ENCODE measurements at places on chromosomes 2 and 18.
A peak's percentile ranks its signal among the peaks of the same experiment; 100 is the strongest.

- no peak for DNase-seq
These were observed 209.2 kb downstream of the MCFD2 start for GRCh38 chr2:46706264-46706983.

DNA sequence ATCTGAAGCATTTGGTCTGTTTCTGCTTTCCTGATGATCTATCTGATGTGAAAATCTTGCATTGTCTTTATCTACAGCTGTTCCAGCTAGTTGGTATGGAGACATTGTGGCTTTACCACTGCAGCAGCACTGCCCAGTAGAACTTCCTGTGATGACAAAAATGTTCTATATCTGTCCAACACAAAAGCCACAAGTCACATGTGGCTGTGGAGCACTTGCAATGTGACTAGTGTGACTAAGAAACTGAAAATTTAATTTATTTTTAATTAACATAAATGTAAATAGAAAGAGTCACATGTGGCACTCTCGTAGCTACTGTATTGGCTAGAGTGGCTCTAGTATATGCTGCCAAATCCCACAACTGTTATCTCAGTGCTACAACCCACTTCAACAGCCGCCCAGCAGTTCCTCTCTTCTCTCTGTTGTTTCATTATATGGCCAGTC, 425.7 kb downstream of the SETBP1 start:
- no peak for DNase-seq

GRCh38 chr2:7838669-7839068, 843.2 kb upstream of the ID2 start:
- no peak for DNase-seq

- no peak for DNase-seq
These were observed 52.6 kb downstream of the ZAP70 start for GRCh38 chr2:97765933-97766332.

DNA sequence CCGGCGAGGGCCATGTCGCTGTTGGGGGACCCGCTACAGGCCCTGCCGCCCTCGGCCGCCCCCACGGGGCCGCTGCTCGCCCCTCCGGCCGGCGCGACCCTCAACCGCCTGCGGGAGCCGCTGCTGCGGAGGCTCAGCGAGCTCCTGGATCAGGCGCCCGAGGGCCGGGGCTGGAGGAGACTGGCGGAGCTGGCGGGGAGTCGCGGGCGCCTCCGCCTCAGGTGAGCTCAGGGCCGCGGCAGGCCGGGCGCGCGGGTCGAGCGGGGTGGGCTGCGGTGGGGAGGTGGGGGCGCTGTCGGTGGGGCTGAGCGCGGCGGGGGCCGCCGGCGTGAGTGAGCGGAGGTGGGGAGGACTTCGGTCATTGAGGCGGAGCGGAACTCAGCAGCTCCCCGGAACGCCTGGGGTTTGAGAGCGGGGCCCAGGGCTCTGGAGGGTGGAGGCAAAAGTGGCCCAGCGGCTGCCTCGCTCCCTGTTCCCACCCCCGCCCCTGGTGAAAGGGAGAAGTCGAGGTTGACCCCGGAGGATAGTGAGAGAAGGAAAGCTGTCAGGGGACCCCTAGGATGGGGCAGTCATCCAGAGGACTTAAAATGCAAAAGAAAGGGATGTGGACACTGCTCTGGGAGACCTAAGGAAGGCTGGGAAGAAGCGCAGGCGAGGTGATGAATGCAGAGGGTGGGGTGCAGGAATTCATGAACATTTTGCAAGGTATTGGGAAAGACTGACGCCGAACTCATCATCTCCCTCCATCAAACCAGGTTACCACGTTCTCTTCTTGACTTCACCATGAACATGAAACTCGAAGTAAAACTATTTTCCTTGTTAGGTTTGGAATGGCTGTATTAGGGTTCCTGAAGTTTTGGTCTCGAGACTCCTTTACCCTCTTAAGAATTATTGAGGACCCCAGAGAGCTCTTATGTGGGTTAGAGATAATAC, 633 bp downstream of the MALT1 start:
- peak; percentile 30 for DNase-seq

GRCh38 chr2:217365656-217366055, 505.8 kb upstream of the TNP1 start:
- no peak for DNase-seq

DNA sequence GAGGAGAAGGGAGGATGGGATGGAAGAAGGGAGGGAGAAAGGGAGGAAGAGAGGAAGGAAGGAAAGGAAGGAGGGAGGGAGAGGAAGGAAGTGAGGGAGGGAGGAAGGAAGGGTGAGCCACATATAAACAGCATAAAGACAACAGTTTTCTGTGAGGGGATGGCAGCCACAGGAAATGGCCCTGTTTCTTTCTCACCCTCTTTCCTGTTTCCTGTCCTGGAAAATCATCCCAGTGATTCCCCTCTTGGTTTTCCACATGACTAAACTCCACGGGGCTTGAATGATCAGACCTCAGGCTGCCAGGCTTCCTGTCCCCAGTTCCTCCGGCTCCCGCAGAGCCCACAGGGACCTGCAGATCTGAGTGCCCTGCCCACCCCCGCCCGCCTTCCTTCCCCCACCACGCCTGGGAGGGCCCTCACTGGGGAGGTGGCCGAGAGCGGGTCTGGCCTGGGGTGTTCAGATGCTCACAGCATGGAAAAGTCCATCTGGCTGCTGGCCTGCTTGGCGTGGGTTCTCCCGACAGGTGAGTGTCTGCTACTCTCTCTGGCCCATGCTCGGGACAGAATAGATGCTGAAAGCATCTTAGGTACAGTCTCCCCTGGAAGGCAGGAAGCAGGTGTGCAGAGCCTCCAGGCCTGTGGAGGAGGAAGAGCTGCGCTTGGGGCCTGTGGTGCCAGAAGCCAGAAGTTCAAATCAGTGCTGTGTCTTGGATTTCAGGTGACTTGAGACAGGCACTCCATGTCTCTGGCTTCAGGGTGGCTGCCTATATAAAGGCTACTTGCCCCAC, at the start of gene SIGLEC15:
SIGLEC15 (plus strand) TSS at position 418 of the 787 bp plus-strand sequence; CDS start at position 472, 54 bp downstream.
- DNase-seq = no peak

- DNase-seq = no peak
These were observed 542 bp downstream of the PGAP1 start for GRCh38 chr2:196925768-196926561.

- peak; percentile 84 for DNase-seq
These were observed 217.2 kb downstream of the TNS1 start for GRCh38 chr2:217785544-217786045.

DNA sequence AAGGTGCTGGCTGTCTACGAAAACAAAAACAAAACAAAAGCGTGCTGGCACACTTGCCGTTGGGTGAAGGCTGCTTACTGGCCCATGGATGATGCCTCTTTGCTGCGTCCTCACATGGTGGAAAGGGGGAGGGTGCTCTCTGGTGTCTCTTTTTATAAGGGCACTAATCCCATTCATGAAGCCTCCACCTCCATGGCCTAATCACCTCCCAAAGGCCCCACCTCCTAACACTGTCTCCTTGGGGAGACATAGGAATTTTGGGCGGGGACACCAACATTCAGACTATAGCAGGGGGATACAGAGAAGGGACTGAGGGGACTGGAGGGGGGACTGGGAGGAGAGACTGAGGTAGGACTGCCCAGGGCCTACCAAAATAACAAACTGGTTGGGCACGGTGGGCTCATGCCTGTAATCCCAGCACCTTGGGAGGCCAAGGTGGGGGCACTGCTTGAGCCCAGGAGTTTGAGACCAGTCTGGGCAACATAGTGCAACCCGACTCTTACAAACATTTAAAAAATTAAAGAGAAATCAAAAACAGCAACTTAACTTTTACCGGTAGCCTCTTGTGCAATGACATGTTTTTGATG, 14.5 kb downstream of the PTMA start:
- DNase-seq = no peak

DNA sequence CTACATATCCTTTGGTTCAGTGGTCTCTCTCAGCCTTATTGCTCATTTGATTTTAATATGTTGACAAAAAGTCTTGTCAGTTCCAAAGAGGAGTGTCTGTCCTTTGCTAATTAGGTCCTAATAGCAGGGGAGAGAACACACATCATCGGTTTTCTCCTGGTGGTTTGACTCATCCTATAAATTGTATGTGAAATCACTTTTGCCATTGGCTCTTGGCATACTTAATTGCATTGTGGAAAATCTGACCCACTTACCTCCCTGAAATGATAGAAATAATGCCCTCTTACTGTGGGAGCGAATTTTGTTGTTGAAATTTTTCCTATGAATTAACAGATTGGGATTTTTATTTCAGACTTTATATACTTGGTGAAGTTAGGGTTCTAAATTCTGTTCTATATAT, 58.3 kb downstream of the MTCL1 start:
- no peak for DNase-seq

DNA sequence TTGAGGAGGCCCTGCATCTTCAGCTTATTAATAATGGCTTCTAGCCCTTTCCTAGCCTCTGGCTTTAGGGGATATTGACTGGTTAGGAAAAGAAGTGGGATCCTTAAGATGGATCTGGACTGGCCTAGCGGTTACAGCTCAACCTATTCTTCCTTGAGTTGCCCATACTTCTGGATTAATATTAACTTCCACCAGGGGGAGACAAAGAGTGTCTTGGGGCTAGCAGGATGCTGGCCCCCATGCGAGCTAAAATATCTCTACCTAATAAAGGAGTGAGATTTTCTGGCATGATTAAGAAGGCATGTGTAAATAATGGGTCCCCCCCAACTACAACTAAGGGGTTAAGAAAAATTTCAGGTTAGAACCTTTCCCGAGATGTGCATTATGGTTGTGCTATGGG, 23.2 kb upstream of the PLA2R1 start:
- DNase-seq = no peak

- DNase-seq = no peak
These were observed 2.4 kb upstream of the NEDD4L start for GRCh38 chr18:58041633-58042032.

GRCh38 chr2:33984131-33984530, 385.0 kb upstream of the FAM98A start:
- no peak for DNase-seq

DNA sequence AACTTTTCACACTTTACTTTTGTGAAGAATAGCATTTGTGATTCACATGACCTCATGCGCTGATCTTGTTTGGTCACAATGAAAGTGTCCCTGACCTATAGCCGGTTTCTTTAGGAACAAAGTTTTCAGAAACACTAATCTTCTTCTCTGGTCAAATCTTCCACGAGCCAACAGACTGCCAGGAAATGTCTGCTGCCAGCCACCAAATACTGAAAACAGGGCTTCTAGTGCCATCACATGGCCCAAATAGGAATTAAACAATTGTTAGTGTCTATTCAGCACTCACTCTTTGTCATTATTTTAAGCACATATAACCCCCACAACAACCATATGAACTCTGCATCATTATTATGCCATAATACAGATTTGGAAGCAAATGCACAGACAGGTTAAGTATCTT, 286.5 kb upstream of the SYT4 start:
- DNase-seq = peak; percentile 25

DNA sequence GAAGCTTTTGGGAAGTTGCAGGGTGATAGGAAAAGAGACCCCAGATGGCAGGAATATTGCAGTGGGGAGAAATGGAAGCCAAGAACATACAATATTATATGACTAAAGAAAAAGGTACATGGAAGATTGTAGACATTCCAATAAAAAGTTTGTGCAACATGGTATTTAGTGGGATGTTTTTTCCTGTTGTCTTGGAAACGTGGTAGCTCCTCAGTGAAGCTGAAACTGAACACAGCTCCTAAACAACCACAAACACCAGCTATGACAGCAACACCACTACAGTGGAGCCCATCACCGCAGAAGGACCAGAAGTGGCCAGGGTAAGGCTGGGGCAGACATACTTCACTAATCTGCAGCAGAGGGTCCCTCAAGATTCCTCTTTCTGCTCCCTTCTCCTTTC, 246.8 kb downstream of the CDH20 start:
- no peak for DNase-seq

- no peak for DNase-seq
These were observed 21.5 kb downstream of the FAM161A start for GRCh38 chr2:61832183-61832841.

Data from mucosa of gallbladder (tissue), 1 donor.